ENCODE measurements at places on chromosomes 6 and 20. TPM values are rescaled to one million over a fixed set of nuclear protein-coding genes. Genes with fewer than 3 reads are reported as not detected.

- peak; percentile 44 for DNase-seq
Observed at GRCh38 chr6:89133981-89134380, 11.9 kb upstream of the PM20D2 start.

DNA sequence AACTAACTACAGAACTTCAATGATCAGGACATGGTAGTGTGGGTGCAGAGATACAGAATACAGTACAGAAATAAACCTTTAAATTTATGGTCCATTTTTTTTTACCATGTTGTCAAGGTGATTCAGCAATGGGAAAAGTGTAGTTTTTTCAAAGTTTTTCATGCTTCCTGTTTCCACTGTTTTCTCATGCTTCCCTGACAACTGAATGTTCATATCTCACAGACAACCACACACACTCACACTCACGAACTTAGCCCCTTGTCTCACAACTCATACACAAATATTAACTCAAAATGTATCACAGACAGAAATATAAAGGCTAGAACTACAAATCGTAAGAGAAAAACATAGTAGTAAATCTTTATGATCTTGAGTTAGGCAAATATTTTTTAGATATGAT lies 232.6 kb upstream of the CDYL start:
- no peak for DNase-seq

The CST5 gene
- not detected for total RNA-seq

GRCh38 chr6:130935978-130936377 lies 108.8 kb downstream of the SMLR1 start:
- DNase-seq: no peak

- no peak for DNase-seq
Observed at GRCh38 chr20:43949741-43950618, 35.3 kb downstream of the TOX2 start.

The IRF4 gene
- total RNA-seq: 0.31 TPM

DNA sequence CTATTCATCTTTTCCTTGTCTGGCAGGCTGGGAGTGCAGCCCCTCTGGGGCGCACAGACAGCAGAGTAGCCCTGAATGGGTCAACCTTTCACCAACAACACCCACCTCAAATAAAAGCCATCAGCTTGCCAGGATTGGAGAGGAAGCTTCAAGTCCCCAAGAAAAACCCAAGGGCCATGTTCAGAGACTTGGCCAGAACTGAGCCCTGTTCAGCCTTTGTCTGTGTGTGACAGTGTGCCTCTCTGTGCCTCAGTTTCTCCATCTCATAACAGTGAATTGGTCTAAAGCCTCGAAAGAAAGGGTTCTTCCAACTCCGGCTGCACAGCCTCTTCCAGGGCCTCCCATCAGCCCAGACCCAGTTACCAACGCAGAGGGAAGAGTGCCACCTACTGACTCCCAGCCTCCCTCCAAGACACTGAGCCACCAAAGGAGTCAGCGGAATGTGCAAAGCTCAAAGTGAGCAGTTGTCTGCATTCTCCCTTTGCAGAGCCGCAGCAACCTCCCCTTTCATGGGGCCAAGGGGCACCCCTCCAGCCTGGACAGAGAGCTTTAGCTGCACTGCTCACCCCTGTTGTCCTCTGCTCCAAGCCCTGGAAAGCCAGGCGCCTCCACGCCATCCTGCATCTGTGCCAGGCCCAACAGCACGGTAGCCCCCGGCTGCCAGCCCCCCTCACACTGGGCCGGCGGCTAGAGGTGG lies 82.7 kb upstream of the TOP1 start:
- peak; percentile 81 for DNase-seq

The PNPLA1 gene
- not detected for total RNA-seq

- no peak for DNase-seq
Observed at GRCh38 chr6:157575436-157576145, 194.6 kb downstream of the ZDHHC14 start.

DNA sequence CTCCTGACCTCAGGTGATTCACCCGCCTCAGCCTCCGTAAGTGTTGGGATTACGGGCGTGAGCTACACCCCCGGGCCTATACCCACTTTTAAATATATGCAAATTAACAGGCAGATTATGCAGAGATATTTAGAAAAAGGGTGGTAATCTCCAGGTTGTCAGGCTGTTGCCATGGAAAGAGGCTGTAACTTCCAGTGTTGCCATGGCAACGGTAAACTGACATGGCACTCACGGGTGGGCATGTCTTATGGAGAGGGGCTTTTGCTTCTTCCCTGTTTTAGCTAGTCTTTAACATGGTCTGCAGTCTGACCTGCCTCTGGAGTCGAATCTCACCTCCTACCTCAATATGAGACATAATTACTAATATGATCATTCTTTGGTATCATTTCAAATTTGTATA lies 44.9 kb downstream of the ZNF334 start:
- no peak for DNase-seq

The SMOC2 gene
- total RNA-seq: 1.8 TPM

The SCAND1 gene
- total RNA-seq: 60.5 TPM

DNA sequence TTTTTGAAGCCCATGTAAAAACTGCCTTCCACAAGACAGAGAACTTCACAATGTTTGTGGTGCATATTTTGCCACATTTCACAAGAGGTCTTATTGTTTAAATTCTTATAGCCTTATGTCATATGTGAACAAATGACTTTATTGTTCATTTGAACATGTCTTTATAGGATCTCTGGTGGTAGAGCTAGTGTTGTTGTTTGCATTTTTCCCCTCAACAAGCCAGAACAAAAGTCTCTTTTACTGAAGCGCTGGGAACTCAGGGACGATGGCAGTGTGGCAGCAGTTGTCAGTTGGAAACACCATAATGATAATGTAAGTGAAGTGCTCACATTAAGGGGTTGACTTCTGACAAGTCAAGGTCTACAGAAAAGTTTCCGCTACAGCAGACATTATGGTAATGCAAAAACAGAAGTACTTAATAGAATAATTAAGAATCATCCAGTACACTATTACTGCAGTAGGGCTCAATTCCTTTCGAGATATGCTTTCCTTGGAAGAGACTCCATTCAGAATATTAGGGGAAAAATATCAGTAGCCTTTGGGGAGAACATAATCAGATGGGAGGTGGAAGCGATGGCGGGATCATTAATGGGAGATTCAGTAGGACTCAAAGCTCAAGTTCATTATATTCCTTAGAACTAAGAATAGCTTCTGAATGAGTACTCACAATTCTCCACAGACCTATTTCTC lies 180.0 kb downstream of the GJA10 start:
- DNase-seq: no peak

- no peak for DNase-seq
Observed at GRCh38 chr6:78942446-78942845, 75.1 kb downstream of the IRAK1BP1 start.

GRCh38 chr6:96727144-96727543 lies 110.1 kb downstream of the GPR63 start:
- no peak for DNase-seq

The ZSCAN12 gene
- total RNA-seq: 12.6 TPM

GRCh38 chr6:4344317-4344899 lies 209.0 kb upstream of the ECI2 start:
- DNase-seq: no peak

GRCh38 chr6:85464260-85464644 lies 14.4 kb downstream of the NT5E start:
- DNase-seq: no peak

DNA sequence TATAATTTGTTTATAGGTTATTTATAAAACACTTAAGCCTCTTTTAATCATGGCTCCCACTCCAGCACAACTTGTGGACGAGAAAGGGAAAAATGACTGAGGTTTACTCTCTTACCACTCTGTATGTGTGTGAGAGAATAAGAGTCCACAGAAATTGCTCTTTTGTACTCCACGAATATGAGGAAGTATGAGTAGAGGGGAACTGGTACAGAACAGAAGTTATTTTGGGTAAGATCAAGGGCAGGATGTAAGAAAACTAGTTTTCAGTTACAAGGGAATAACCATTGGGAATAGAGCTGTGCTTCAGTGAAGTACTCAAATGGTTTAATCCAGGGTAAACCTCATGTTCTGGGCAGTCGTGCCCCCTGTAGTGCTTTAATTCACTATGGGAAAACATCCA lies 72.6 kb downstream of the REV3L start:
- no peak for DNase-seq

GRCh38 chr20:41131594-41132387 lies 5.6 kb upstream of the PLCG1 start:
- no peak for DNase-seq

The VWA7 gene
- 2.5 TPM for total RNA-seq

The HLA-DMB gene
- 1.7 TPM for total RNA-seq

GRCh38 chr6:144411531-144412165 lies 126.5 kb downstream of the UTRN start:
- no peak for DNase-seq

- DNase-seq: no peak
Observed at GRCh38 chr6:133070410-133071043, 170.6 kb upstream of the EYA4 start.

- DNase-seq: no peak
Observed at GRCh38 chr6:17470938-17471327, 77.5 kb downstream of the CAP2 start.

- no peak for DNase-seq
Observed at GRCh38 chr20:14643146-14643545, 305.7 kb upstream of the FLRT3 start.

GRCh38 chr20:44600758-44601201 lies 18.4 kb downstream of the PKIG start:
- no peak for DNase-seq

The KCNK5 gene
- total RNA-seq: 31.8 TPM

GRCh38 chr6:43669922-43670622 lies 17.5 kb downstream of the MRPS18A start:
- DNase-seq: peak; percentile 53

Data from H9 (cell line).